Left renal cortex interstitium (tissue), 4 donors: ENCODE measurements at places on chromosomes 4 and X. TPM values are rescaled to one million over a fixed set of nuclear protein-coding genes. Genes with fewer than 3 reads are reported as not detected.

- DNase-seq: no peak
Observed at GRCh38 chrX:55758033-55758432, 40.5 kb downstream of the RRAGB start.

- no peak for DNase-seq
Observed at GRCh38 chr4:48110452-48110978, 23.5 kb downstream of the TXK start.

DNA sequence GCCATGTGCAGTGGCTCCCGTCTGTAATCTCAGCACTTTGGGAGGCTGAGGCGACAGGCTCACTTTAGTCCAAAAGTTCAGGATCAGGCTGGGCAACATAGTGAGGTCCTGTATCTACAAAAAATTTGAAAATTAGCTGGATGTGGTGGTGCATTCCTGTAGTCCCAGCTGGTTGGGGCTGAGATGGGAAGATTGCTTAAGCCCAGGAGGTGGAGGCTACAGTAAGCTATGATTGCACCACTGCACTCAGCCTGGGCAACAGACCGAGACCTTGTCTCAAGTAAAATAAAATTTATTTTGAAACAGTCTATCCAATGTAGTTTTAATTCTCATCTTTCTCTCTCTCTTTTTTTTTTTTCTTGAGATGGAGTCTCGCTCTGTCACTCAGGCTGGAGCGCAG, 21.1 kb downstream of the RBM10 start:
- DNase-seq: no peak

GRCh38 chrX:31371956-31372355, 300.1 kb upstream of the FTHL17 start:
- DNase-seq: no peak

The ADH1C gene
- polyA plus RNA-seq: 149 TPM

The NXF2B gene
- 0.76 TPM for polyA plus RNA-seq

- no peak for DNase-seq
Observed at GRCh38 chrX:10702031-10702430, 81.6 kb upstream of the MID1 start.

The FAM53A gene
- polyA plus RNA-seq: 2.1 TPM

DNA sequence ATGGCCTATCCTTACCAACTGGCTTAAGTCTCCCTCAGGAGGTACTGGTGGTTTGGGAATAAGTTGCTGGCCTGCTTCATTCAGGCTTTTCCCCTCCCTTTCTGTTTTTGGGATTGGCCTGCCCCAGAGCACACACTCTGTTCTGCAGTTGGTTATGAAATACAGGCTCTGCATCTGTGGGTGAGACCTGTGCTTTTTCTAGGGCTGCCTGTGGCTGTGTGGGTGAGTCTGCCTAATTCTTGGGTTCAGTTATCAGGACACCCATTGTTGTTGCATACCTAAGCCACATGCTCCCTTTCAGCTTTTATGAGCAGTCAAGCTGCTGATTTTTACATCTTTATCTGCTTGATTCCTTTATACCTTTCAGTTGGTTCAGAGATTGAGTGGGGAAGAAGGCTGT, 19.0 kb upstream of the CWH43 start:
- DNase-seq: no peak

The GPC4 gene
- 18.9 TPM for polyA plus RNA-seq

- DNase-seq: no peak
Observed at GRCh38 chrX:47351706-47352105, 18.7 kb upstream of the ZNF157 start.

DNA sequence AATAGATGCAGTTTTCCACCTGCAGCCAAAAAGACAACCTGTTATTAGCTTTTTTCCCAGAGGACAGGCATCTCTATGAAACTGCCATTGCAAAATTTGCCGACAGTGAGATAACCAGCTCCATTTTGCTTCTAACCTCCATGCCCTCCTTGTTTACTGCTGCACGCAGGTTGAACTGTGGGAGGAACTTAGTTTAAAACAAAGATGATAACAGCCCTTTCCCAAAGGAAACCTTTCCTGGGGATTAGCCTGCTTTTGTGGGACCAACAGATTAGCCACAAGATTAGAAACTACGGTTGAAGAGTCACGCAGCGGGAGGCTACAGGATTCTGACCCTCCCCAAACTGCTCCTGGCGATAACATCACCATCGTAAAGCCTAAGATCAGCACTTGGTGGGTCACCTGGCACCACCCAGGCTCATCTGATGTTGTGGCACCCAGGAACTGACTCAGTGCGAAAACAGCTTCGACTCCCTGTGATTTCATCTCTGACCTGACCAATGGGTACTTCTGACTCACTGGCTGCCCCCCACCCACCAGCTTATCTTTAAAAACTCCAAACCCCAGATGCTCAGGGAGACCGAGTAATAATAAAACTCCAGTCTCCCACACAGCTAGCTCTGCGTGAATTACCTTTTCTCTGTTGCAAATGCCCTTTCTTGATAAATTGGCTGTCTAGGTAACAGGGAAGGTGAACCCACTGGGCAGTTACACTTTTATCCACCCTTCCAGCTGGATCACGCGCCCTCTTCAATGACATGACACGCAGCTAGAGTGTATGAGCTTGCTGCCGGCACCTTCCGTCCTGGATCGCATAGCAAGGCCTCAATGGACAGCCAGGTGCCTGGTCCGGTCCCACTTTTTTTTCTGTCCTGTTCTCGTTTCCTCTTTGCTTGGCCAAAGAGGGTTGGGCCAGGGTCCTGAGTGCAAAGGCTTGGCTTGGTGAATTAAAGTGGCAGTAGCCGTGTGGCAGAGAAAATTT, 27.2 kb downstream of the NOP14 start:
- DNase-seq: no peak

The NHS gene
- 13.8 TPM for polyA plus RNA-seq

GRCh38 chrX:124910611-124911010, 409.1 kb upstream of the TEX13C start:
- no peak for DNase-seq

The SPANXN3 gene
- polyA plus RNA-seq: not detected

DNA sequence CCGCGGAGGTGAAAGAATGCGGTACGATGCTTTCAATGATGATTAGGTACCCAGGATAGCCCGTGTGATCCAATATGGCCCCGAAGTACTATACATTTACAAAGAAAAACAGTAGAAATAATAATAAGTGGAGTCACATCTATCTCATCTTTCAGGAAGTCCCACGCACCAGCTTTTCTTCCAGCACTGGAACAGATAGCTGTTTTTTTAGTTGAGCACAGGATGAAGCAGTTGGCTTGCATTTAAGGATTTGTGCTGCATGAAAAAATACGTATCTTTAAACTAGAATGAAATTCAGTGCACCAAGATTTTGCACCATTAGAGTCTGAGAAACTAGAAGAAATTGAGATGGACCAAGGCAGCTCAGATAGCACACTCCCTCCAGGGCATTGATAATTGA, 44.1 kb downstream of the SMIM20 start:
- no peak for DNase-seq

GRCh38 chrX:150100261-150100660, 162.0 kb upstream of the EOLA2 start:
- no peak for DNase-seq

The TEX13B gene
- not detected for polyA plus RNA-seq

The MUC7 gene
- polyA plus RNA-seq: 0.17 TPM

GRCh38 chr4:11765849-11766453, 337.3 kb upstream of the HS3ST1 start:
- no peak for DNase-seq

The GPR119 gene
- polyA plus RNA-seq: not detected

The POLN gene
- polyA plus RNA-seq: 5.4 TPM

GRCh38 chr4:148443512-148444295, 1.5 kb upstream of the NR3C2 start:
- DNase-seq: no peak

GRCh38 chrX:38138900-38139299, 81.8 kb downstream of the SRPX start:
- DNase-seq: no peak

The ADGRA3 gene
- 49.4 TPM for polyA plus RNA-seq
